ENCODE measurements at places on chromosomes 4 and X. TPM values are rescaled to one million over a fixed set of nuclear protein-coding genes. Genes with fewer than 3 reads are reported as not detected.

- DNase-seq, result no peak
Measured at GRCh38 chr4:125198916-125199315, 115.8 kb upstream of the FAT4 start.

GRCh38 chrX:39560271-39560670 lies 537.5 kb downstream of the BCOR start:
- no peak for DNase-seq

DNA sequence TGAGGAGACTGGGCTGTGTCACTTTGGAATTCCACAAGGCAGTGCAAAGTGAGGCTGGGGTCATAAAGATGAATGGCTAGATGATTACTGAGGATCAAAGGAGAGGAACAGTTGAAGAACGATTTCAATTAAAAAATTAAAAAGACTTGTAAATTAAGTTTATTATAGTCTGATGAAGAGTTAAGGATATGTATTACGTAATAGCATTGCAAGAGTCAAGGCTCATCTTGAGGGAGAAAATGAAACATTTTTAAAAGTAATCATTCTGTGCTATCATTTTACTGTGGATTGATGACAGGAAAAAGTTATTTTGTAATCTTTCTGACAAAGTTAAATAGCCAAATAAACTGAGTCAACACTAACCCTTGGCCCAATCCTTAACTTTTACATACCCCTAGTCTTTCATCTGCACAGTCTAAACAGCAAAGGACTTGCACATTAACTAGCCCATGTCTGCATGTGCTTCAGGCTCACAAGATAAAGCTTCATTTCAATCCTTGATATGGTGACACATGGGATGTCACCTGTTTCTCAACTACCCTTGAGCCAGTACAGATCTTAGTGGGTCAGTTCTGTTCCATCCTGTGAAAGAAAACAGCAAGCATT lies 465.5 kb upstream of the CTSO start:
- DNase-seq, result no peak

MUC7 gene
- total RNA-seq, result not detected

TFDP3 gene
- total RNA-seq, result not detected

Data from activated naive CD4-positive, alpha-beta T cell treated with anti-CD3 and anti-CD28 coated beads for 36 hours (primary cell).